ENCODE measurements at places on chromosomes 12 and 14.

DNA sequence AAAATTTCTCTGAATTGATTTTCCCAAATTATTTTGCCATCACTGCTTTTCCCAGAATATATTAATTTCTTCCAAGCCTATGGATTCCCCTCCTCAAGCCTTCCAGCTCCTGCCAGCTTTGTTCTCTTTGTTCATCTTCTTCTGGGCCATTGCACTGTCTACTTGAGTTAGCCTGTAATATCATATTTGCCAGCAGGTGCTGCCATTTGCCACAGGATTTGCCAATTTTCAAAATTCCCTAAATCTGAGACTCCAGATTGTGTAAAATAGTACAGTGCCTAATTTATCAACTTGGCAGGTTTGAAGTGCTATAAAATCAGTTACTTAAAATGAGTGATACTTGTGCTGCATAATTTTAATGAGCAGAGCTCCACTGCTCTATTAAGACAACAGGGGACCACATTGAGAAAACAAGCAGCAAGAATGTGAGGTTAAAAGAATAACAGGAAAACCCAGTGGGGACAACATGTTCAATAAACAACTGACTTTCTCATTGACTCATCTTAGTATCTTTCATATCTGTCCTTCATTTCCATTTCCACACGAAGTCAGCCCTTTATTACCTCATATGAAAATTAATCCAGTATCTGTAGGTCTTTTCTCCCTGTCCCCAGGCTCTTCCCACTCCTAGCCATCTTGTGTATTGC, 84.6 kb upstream of the CCDC196 start:
- DNase-seq, result peak; percentile 15

DNA sequence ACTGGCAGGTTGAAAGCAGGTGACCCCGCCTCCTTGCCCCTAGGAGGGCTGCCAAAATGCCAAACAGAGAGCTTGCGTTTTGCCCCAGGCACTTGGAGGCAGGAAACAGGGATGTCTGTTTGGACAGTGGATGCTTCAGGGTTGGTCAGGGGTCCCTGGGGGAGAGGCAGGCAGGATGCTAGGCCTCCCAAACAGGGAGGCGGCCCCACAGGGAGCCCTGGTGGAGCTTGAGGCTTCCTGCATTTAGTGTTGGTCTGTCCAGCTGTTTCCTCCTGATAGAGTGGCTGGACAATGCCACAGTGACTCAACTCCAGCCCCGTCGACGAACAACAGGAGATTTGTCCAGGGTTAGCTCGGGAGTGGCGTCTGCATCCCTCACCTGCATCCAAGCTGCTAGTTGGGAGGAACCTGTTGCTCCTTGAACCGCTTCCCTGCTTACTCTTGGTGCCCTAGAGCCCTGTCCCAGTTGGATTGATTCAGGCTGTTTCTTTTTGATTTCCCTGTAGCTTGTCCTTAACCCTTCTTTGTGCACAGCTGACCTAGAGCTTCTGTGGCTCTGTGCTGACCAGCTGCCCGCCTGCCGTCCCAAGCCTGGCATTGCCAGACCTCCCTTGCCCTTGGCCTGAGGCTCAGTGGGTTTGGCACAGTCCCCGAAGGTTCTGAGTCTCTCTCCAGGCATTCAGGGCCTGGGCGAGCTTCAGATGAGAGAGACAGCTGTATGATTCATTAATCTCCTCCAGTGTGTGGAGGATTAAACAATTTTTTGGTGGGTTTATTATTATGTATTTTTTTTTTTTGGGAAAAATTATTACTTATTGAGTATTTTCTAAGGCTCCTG, 45.9 kb downstream of the TSPAN9 start:
- no peak for DNase-seq

DNA sequence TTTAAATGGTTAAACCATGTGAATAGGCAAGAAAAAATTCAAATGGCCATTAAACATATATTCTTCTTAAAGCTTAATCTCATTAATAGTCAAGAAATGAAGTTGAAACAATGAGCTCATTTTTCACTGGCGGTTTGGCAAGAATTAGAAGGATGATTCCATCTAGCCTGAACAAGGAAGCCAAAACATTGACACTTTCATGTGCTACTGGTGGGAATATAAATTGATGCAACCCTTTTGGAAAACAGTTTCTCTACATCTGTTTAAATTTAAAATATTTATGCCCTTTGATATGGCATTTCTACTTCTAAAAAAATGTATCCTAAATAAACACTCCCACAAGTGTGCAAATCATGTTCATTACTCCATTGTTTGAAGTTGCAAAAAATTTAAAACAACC, 174.7 kb upstream of the HIF1A start:
- DNase-seq, result no peak

DNA sequence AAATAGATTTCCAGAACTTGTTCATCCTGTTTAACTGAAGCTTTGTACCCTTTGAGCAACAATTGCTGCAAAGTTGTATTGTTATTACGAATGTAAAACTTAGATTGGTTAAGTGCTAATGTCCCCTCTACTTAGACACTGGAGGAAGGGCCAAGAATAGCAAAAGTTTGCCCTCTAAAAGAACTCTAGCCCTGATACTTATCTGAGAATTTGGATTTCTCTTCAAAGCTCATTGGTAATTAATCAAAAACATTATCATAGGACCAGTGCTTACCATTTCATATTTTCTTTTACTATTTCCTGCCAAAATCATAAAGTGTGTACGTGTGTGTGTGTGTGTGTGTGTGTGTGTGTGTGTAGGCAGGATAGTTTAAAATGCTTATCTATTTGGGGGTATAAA, 58.2 kb downstream of the LMNTD1 start:
- DNase-seq, result no peak

DNA sequence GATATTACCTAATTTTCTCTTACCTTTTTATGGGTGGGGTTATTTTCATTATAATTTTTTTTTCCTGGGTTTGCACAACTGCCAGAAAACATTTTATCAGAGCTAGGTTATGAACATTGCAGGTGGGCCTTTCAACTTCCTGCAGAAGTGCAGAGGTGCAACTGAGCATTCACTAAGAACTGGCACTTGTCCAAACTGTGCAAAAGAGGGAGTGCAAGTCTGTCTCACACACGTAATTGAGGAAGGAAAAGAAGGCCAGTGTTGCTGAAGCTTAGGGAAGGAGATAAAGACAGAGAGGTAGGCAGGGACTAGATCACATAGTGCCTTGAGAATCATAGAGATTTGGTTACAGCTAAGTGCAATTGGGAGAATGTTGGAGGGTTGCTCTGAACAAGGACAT, 14.1 kb upstream of the AMN1 start:
- no peak for DNase-seq

GRCh38 chr14:86450085-86450484, 920.1 kb downstream of the FLRT2 start:
- DNase-seq, result no peak
